Activated gamma-delta T cell treated with Interleukin-2 at 50 U/mL for 16 hours (primary cell): ENCODE measurements at places on chromosomes 13 and 19.

- DNase-seq, result no peak
Observed at GRCh38 chr19:53871454-53871853, 3.8 kb downstream of the MYADM start.

- DNase-seq, result no peak
Observed at GRCh38 chr19:51029718-51030117, 3.3 kb upstream of the KLK11 start.

DNA sequence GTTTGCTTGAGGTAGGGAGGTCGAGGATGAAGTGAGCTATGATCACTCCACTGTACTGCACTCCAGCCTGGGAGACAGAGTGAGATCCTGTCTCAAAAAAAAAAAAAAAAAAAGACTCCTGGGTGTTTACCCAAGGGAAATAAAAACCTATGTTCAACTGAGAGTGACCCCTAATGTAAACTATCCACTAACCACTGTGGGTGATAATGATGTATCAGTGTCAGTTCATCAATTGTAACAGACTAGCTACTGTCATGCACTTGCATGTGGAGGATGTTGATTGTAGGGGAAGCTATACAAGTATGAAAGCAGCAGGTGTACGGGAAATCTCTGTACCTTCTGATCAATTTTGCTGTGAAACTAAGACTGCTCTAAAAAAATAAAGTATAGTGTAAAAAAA lies 2.6 kb upstream of the CIB3 start:
- DNase-seq, result no peak

GRCh38 chr13:93080587-93080986 lies 146.0 kb upstream of the GPC6 start:
- no peak for DNase-seq
